Gastroesophageal sphincter (tissue), 4 donors: ENCODE measurements at places on chromosomes 11 and 22. TPM values are rescaled to one million over a fixed set of nuclear protein-coding genes. Genes with fewer than 3 reads are reported as not detected.

PIWIL4 gene
- 3.7 TPM for total RNA-seq

SLC5A12 gene
- not detected for total RNA-seq

PNPLA5 gene
- total RNA-seq, result not detected

ADORA2A gene
- total RNA-seq, result 1.9 TPM

OVCH2 gene
- total RNA-seq, result not detected

PACS1 gene
- 35.2 TPM for total RNA-seq

KRTAP5-11 gene
- total RNA-seq, result not detected

FOLR2 gene
- total RNA-seq, result 70.3 TPM

CREB3L1 gene
- 1.4 TPM for total RNA-seq

OR8G1 gene
- total RNA-seq, result not detected

OR52N4 gene
- total RNA-seq, result not detected

FAM227A gene
- 0.07 TPM for total RNA-seq

SYT12 gene
- not detected for total RNA-seq

HBD gene
- not detected for total RNA-seq

ASRGL1 gene
- total RNA-seq, result 16.3 TPM

SLC15A3 gene
- total RNA-seq, result 18.0 TPM

TSSK2 gene
- not detected for total RNA-seq

PICK1 gene
- 20.3 TPM for total RNA-seq

OR8B12 gene
- total RNA-seq, result not detected

RPS6KA4 gene
- total RNA-seq, result 44.2 TPM

CRYBB3 gene
- not detected for total RNA-seq

ADAMTS8 gene
- total RNA-seq, result 45.6 TPM

RFPL2 gene
- total RNA-seq, result not detected

FTH1 gene
- total RNA-seq, result 1,987 TPM

SCGB1C1 gene
- total RNA-seq, result not detected

WT1 gene
- total RNA-seq, result not detected

NOX4 gene
- 3.9 TPM for total RNA-seq

ASPHD2 gene
- 1.1 TPM for total RNA-seq

OR5A1 gene
- total RNA-seq, result not detected

KCNJ11 gene
- 0.67 TPM for total RNA-seq

C11orf97 gene
- not detected for total RNA-seq

TPCN2 gene
- total RNA-seq, result 29.2 TPM

RPUSD4 gene
- 14.7 TPM for total RNA-seq

SLC16A8 gene
- not detected for total RNA-seq

YPEL4 gene
- total RNA-seq, result 3.3 TPM

CCDC87 gene
- 1.0 TPM for total RNA-seq

POLR3H gene
- 23.0 TPM for total RNA-seq

TSGA10IP gene
- not detected for total RNA-seq

PRR14L gene
- total RNA-seq, result 16.0 TPM

APOL5 gene
- not detected for total RNA-seq

ADAMTS15 gene
- total RNA-seq, result 8.4 TPM

SART1 gene
- total RNA-seq, result 39.2 TPM

MACROD1 gene
- total RNA-seq, result 26.9 TPM

SLC5A4 gene
- not detected for total RNA-seq

MS4A4E gene
- 8.2 TPM for total RNA-seq

HBG2 gene
- total RNA-seq, result not detected

ZNF408 gene
- total RNA-seq, result 4.7 TPM

C22orf15 gene
- not detected for total RNA-seq

UPK3A gene
- total RNA-seq, result not detected

GVQW3 gene
- total RNA-seq, result 0.16 TPM
